Astrocyte of the hippocampus (primary cell): ENCODE measurements at places on chromosomes 12 and 14.

GRCh38 chr12:91205811-91206210, 23.2 kb upstream of the DCN start:
- DNase-seq, result no peak

- DNase-seq, result no peak
These were observed 910 bp upstream of the TM7SF3 start for GRCh38 chr12:27014859-27015729.

GRCh38 chr12:90071996-90072395, 363.4 kb upstream of the ATP2B1 start:
- no peak for DNase-seq

GRCh38 chr12:77679686-77680085, 151.0 kb upstream of the NAV3 start:
- peak; percentile 5 for DNase-seq

GRCh38 chr14:60859525-60859924, 121.4 kb downstream of the TRMT5 start:
- no peak for DNase-seq

GRCh38 chr12:34597548-34598351, 575.5 kb downstream of the ALG10 start:
- no peak for DNase-seq

DNA sequence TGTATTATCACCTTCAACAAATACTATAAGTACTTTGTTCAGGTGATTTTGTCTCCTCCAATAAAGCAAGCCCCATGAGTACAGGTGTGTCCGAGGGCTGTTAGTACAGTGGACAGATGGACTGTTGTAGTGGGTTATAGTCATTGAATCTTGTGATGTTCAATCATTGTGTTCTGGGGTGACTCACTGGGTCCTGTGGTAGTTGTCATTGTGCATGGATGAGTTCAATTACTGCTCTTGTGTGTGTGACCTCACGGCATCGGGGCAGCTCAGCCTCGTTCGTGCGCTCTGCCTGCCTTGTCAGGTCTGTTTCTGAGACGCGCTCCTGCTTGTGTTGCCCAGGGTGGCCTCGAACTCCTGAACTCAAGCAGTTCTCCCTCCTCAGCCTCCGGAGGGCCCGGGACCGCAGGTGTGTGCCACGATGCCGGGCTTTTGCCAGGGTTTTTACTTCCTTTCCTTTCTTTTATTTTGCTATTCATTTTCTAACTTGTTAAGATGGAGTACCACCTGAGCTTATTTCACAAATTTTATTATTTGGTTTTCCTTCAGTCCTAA, 72.2 kb downstream of the DDX51 start:
- peak; percentile 34 for DNase-seq

DNA sequence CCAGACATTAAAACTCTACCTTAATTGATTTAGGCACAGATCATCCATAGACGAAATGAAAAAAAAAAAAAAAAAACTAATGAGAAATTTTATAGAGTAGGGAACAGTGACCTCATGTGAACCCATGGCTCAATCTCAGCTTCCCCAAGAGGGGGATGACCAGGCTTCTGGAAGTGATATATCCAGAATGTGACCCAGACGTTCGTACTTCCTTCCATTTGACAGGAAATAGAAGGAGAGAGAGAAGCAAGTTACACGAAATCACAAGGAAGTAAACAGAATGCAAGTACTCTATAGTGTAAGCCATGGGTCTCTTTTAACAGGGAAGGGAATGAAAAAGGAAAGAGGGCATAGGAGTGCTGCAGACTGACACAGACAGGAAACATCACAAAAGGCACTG, 10.1 kb downstream of the FOXN3 start:
- DNase-seq, result no peak

GRCh38 chr12:34126239-34126641, 103.9 kb downstream of the ALG10 start:
- no peak for DNase-seq

- DNase-seq, result peak; percentile 66
These were observed 1.5 kb downstream of the RAB35 start for GRCh38 chr12:120115066-120115465.

- peak; percentile 55 for DNase-seq
These were observed 19.9 kb downstream of the PPP2R5C start for GRCh38 chr14:101781240-101782061.

GRCh38 chr14:72476657-72477499, 417.0 kb downstream of the DPF3 start:
- DNase-seq, result peak; percentile 91

DNA sequence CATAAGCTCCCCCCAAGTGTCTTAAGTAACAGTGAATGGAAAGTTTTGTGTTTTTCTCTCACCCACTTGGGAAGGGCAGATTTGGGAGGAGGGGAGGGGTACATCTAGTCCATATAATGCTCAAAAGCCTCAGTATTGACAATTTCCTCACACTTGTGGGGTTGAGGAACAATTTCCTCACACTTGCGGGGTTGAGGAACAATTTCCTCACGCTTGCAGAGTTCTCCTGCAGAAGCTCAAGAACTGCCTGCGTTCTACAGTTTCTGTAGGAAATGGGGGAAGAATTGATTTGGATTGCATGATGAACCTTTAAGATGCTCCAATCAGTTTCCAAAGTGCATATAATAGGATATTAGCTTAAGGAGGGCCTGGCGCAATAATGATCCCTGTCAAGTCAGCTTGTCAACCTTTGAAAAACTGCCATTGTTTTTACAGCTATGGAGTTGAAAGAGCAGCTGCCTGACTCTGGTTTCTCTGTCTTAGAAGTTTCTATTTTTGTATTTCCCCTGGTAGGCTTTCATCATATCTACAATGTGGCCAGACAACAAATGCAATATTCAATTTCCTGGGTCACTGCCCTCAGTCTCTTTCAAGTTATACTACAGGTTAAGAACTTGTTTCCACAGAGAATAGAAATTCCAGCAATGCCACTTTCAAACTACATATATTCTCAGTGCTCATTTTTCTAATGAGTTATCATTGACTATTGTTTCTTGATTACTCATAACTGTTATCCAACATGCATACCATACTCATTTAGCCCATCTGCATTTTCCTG, 66.5 kb downstream of the PLEKHG7 start:
- DNase-seq, result no peak

GRCh38 chr14:94676495-94677185, 64.4 kb downstream of the SERPINA3 start:
- no peak for DNase-seq

GRCh38 chr12:55842681-55843429, at the start of gene MMP19:
TSS of gene MMP19 (minus strand) at chr12:55842936. CDS start at chr12:55842830, 106 bp downstream.
- DNase-seq, result peak; percentile 80

DNA sequence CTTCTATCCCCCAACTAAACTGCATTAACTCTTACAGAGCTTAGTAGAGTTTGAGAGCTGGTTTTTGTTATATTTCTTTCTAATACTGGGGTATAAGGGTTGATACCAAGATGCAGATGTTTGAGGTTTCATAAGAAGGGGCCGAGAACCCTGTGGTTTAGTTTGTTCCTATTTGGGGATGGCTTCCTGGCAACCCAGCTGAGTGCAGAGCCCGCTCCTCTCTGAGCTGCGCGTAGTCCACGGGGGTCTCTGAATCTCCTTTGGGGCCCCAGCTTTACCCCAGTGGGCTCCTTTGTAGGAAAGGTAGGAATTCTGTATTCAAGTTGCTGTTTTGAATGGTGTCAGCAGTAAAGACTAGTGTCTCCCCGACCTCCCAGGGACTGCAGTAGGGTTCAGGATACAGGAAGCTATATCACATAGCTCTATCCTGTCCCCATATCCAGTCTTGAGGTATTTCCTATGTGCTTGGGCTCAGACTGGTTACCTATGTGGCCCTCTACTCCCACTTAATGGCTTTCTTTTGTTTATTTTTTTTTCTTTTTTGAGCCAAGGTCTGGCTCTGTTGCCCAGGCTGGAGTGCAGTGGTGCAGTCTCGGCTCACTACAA, 25.4 kb downstream of the PLXNC1 start:
- no peak for DNase-seq

GRCh38 chr12:90292183-90292582, 583.5 kb upstream of the ATP2B1 start:
- no peak for DNase-seq

GRCh38 chr14:69291891-69292561, 32.1 kb downstream of the GALNT16 start:
- peak; percentile 61 for DNase-seq

- DNase-seq, result peak; percentile 41
These were observed 42.5 kb downstream of the SLC2A13 start for GRCh38 chr12:40063414-40063813.

DNA sequence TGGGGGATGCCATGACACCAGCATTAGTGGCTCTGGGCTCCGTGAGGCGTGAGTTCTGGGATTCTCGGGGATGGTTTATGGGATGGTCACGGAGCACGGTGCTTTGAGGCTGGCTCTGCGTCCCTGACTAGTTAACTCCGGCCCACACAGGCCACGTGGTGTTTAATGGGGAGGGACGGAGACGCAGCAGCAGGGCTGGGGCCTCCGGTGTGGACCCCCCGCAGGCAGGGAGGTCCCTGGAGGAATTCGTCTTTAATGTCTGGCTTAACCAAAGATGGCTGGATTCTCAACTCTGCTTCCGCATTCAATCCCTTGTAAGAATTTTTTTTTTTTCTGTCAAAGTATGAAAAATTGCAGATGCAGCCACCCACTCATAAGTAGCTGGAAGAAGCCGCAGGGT, 86.4 kb upstream of the RFLNA start:
- no peak for DNase-seq

DNA sequence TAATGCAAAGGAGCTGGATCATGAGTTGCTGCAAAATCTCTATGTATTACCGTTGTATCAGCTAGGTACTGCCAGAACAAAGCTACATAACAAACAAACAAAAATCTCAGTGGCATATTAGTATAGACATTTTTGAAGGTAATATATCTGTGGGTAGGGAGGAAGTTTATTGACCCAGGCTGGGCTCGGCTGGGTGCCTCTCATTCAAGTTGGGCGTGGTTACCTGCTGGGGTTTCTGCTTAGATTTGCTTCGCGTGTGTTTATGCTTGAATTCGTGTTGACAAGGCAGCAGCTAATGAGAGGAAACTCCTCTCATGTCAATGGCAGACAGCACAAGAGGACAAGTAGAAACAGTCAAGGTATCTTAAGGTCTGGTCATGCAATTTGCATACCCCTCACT, 520.7 kb downstream of the SOX5 start:
- no peak for DNase-seq

- no peak for DNase-seq
These were observed 4.8 kb downstream of the IFNG-AS1 start for GRCh38 chr12:67994046-67994445.

DNA sequence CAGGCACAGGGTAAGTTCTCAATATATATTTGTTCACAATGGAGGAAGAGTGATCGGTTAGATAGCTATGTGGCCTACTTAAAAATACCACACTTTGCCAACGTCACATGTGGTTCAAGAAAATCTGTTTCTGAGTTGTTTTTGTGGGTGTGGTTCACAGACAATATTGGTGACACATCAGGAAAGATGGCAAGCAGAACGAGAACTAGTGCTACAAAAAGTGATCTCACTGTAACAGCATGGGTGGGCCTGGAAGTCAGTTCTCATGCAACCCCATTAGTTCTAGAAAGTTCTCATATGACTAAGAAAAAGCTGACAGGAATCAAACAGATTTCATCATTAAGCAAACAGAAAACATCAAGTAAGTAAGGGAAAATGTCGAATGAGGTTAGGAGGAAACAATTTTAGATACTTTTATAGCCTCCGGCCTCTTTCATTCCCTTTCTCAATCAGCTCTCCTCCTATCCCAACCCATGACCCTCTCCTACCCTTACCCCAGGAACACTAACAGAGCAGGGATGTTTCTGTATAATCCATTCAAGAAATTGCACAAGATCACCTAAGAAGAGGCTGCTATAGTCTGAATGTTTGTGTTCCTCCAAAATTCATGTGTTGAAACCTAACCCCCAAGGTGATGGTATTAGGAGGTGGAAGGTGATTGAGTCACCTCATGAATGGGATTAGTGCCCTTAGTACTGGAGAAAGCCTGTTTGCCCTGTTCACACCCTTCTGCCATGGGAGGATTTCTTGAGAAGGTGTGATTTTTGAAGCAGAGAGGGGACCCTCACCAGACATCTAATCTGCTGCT, 15.5 kb upstream of the NTN4 start:
- DNase-seq, result peak; percentile 88

DNA sequence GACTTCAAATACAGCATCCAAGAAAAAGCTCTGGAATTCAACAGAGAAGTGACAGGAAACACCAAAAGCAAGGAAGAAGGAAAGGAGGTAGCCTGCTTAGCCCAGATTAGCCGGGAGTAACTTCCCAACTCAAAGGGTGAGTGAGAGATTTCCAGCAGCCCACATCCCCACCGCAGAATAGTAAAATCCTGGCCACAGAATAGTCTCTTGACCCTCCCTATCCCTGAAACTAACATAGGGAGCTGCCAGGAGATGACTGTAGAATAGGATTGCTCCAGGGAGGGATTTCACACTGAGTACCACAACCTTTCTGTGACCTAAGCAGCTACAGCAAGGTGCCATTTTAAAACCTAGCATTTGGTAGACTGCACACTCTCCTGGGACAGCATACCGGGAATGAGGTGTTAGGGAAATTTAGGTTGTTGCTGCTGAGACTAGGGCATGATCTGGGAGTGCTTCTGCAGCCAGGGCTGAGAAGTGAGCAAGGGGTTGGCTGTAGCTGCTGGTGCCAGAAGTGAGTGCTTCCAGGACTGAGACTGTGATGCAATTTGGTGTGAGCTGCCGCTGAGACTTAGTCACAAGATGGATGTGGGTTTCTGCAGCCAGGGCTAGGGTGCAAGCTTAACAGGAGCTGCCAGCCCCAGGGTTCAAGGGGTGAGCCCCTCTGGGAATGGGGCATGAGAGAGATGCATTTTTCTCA, 66.0 kb downstream of the TMTC3 start:
- no peak for DNase-seq

DNA sequence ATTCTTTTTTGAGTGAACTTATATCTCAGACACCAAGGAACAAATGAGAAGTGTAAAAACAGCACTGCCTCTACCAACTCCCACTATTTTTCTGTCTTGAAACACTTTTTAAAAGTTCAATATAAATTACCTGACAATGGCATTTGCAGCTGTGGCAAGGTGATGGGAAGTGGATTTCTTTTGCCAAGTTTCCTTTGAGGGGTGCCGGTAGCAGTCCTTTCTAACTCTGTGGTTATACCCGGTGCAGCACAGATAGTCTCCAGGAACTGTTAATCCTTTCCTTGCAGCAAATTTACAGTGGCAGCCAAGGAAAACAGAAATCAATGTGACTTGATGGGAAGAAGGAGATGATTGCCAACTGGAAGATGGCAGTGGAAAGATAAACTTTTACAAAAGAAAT, 243.7 kb downstream of the BCAT1 start:
- peak; percentile 13 for DNase-seq

DNA sequence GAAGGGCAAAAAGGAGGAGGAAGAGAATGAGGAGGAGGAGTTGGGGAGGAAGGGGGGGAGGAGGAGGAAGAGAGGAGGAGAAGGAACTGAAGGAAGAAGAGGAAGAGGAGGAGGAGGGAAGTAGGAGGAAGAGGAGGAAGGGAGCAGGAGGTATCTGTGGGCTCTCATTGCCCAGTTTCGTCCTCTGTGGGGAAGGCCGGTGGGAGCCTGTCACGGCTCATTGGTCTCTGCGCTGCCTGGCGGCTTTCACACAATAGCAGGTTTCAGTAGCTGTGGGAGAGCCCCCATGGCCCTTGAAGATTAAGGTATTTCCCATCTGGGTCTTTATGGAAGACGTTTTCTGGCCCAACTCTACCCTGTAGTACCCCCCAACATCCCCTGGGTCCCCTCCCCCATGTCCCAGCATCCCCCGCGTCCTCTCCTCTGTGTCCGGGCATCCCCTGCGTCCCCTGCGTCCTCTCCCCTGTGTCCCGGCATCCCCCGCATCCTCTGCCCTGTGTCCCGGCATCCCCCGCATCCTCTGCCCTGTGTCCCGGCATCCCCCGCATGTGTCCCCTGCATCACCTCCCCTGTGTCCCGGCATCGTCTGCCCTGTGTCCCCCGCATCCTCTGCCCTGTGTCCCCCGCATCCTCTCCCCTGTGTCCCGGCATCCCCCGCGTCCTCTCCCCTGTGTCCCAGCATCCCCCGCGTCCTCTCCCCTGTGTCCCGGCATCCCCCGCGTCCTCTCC, 278.2 kb upstream of the SFSWAP start:
- DNase-seq, result no peak
